Astrocyte of the spinal cord (primary cell): ENCODE measurements at places on chromosomes 1 and 21.

- DNase-seq, result no peak
Measured at GRCh38 chr1:149977345-149977744, 33.2 kb downstream of the OTUD7B start.

DNA sequence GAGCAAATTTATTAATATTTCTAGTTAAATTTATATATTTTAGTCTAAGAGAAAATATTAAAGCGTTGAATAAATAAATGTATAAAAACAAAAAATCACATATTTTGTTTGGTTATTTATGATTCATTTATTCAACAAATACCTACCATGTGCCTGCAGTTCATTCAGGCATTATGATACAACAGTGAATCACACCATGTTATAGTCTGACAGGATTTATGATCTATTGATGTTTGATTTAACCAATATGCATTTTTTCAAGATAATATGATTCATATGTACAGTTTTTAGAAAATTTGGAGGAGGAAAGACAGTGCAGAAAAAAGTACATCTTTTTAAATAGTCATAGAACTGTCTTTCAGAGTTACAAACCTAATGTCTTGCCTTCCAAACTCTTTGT is 7.4 kb upstream of the TRIM58 start:
- DNase-seq, result no peak

DNA sequence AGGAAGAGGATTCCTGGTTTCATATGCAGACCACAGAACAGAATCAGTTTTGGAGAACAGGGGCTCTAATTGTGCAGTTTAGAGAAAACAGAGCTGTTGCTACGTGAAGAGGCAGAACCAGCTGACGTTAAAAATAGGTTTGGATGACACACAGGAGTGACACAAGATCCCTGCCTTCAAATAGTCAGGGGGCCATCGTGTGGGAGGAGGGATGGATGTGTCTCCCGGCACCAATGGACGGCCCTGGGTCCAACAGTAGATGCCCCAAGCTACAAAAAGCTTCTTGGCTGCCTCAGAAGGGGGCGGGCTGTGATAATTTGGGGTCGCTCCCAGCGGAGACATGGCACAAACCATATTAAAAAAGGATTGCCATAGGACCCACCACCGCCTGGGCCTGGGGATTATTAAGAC is 87.8 kb downstream of the MRPL37 start:
- no peak for DNase-seq

GRCh38 chr1:57167997-57168396 is 202.2 kb upstream of the C8B start:
- no peak for DNase-seq
